ENCODE measurements at places on chromosomes 4 and X. TPM values are rescaled to one million over a fixed set of nuclear protein-coding genes. Genes with fewer than 3 reads are reported as not detected.

Gene MAGEA2B
- not detected for total RNA-seq

Gene SCML2
- 4.0 TPM for total RNA-seq

Gene F9
- not detected for total RNA-seq

Gene ATP1B4
- total RNA-seq = not detected

Gene CFI
- total RNA-seq = not detected

Gene NEIL3
- 14.7 TPM for total RNA-seq

Gene KLHL4
- not detected for total RNA-seq

Gene ZDHHC15
- total RNA-seq = 0.49 TPM

Gene AREG
- 0.28 TPM for total RNA-seq
